ENCODE measurements at places on chromosomes 16 and 17.
A peak's percentile ranks its signal among the peaks of the same experiment; 100 is the strongest.

DNA sequence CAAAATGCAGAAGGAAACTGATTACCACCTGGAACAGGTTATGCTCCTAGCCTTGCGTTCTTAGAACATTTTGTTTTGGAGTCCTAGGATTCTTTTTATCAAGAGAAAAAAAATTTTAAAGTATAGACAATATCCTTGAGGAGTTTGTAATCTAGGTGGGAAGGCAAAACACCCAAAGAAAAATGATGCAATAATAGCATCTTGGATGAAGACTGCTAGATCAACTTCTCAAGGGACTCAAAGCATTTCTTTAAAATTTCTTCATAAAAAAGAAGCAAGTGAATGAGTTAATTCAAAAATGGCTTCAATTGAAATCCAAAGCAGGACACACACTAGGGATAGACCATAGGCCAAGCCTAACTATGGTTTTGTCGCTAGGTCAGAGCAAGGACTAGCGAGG lies 515.8 kb upstream of the ZFHX3 start:
- DNase-seq: no peak

- peak; percentile 53 for DNase-seq
Observed at GRCh38 chr17:60392845-60393702, 1.1 kb upstream of the USP32 start.

- DNase-seq: peak; percentile 58
Observed at GRCh38 chr17:74736513-74737298, at the start of gene RAB37. RAB37 (plus strand) TSS chr17:74737256; CDS start chr17:74737273, 17 bp downstream.

- no peak for DNase-seq
Observed at GRCh38 chr17:55056526-55056925, 88.0 kb downstream of the STXBP4 start.

GRCh38 chr17:12789481-12790248 lies at the start of gene ARHGAP44:
ARHGAP44 (plus strand) TSS chr17:12789498; CDS start chr17:12789839, 341 bp downstream.
- peak; percentile 74 for DNase-seq

Measured in aorta (tissue), 5 donors.